Activated B cell treated with CpG ODN at 0.5 μM for 24 hours (primary cell): ENCODE measurements at places on chromosomes 7 and 10.

DNA sequence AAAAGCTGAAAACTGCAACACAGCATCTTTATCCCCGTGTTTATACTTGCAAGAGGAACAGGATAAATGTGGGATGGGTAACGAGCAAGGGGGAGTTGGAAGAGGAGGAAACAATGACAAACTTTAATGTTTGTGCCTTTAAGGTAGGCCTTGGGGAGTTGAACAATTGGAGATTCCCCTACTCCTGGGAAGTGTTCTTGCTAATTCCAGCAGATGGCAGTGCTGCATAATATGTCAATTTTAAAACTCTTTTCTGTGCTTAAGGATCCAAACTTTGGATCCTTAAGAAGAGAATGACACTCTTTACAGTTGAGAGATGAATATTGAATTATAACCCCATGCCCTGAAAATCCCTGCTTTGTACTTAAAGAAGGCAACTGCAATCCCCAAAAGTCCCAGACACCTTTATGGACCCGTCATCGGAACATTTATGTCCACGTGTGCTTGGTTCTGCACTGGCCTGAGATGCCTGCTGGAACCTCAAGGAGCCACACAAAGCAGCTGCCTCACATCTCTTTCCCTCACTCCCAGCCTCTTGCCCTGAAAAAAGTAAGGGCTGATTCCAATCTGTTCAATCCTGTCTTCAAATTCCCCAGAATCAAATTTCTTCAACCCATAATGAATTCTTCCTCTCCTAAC, 12.0 kb downstream of the IFIT5 start:
- DNase-seq, result no peak

DNA sequence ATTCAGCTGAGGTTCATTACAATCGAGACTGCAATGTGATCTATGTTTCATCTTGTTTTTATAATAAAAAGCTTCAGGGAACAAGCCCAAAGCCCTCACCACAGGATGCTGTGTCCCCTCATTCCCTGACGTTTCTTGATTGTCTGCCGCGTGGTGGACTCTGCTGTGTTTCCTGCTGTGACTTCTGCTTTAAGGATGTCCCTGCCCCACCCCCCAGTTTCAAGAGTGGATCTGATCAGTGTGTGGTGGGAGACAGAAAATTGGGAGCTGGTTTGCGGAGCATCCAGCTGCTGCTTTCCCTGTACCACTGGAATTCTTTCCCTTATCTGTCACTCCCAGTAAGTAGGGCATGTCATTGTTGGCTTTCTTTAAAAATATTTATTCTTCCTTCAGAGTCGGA, 86.2 kb downstream of the CREM start:
- DNase-seq, result no peak

GRCh38 chr10:51960494-51960895, 261.1 kb upstream of the CSTF2T start:
- DNase-seq, result no peak

DNA sequence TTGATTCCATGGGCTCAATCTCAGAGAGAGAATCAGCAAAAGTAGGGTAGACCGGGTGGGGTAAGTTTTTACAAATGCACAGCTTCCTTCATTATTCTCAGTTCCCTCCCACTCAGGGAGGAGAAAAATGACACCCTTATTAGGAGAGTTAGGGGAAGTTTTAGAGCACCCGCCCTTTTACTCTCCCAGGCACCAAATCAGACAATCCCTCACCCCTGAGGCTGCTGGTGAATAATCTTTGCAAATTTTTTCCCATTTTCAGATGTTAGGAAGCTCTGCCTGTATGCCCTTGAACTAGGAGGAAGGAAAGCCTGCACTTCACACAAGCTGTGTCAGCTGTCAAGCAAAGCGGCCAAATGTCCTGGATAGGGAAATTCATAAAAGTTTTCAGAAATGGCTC, 834.9 kb downstream of the GRID1 start:
- no peak for DNase-seq

- no peak for DNase-seq
These were observed 171.2 kb downstream of the PTPRN2 start for GRCh38 chr7:158416283-158416933.
